Stimulated activated CD4-positive, alpha-beta T cell treated with anti-CD3 and anti-CD28 coated beads, Interleukin-15, amount 100 ng/mL, for 1 hour (primary cell): ENCODE measurements at places on chromosomes 12 and 14.

- DNase-seq, result no peak
Observed at GRCh38 chr14:68401855-68402254, 391.0 kb downstream of the ZFP36L1 start.

GRCh38 chr14:94423453-94424056 is 29.0 kb downstream of the SERPINA11 start:
- no peak for DNase-seq

GRCh38 chr12:12561371-12562015 is 1.2 kb downstream of the DUSP16 start:
- DNase-seq, result peak; percentile 25

- no peak for DNase-seq
Observed at GRCh38 chr14:53209370-53209769, 56.2 kb upstream of the DDHD1 start.

- DNase-seq, result no peak
Observed at GRCh38 chr14:80628547-80628946, 313.0 kb downstream of the CEP128 start.

DNA sequence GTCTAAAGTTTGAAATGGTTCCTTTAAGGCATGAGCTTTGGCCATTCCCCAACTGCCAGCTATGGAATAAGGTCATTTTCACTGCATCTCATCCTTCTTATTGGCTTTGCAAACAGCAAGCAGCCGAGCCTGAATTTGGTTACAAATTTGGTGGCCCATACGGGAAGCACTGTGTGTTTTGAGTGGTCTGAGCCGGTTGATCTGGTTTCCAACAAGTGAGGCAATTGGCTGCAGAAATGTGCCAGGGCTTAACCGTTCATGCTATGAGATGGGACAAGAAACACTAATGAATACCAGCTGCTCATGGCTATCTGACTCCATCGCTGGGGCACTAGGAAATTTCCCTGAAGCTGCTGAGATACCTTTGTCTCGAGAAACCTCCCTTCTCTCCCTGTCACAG is 9.3 kb downstream of the EDDM3A start:
- no peak for DNase-seq

- no peak for DNase-seq
Observed at GRCh38 chr14:100503251-100503650, 84.0 kb downstream of the BEGAIN start.

DNA sequence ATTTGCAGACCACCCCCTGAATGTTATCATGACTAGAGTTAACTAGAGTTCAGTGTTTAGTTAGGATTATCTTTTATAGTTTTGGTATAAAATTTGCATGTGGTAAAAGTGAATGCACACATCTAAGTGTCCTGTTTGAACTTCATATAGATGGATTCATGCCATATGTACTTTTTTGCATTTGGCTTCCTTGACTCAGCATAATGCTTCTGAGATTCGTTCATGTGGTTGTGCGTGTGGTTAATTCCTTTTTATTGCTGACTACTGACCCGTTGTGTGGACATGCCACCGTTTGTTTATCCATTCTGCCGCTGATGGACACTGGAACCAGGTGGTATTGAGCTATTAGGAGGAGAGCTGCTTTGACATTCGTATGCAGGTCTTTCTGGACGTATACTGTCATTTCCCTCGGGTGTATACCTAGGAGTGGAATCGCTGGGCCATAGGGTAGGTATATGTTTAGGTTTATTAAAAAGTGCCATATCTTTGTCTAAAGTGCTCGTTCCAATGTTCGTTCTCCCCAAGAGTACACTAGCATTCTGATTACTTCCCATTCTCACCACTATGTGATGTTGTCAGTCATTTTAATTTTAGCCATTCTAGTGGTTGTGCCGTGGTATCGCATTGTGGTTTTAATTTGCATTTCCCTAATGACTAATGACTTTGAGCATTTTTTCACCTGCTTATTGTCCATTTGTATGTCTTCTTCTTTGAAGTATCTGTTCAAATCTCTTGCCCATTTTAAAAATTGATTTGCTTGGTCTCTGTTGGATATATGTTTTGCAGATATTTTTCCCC is 37.7 kb downstream of the RIN3 start:
- DNase-seq, result no peak

DNA sequence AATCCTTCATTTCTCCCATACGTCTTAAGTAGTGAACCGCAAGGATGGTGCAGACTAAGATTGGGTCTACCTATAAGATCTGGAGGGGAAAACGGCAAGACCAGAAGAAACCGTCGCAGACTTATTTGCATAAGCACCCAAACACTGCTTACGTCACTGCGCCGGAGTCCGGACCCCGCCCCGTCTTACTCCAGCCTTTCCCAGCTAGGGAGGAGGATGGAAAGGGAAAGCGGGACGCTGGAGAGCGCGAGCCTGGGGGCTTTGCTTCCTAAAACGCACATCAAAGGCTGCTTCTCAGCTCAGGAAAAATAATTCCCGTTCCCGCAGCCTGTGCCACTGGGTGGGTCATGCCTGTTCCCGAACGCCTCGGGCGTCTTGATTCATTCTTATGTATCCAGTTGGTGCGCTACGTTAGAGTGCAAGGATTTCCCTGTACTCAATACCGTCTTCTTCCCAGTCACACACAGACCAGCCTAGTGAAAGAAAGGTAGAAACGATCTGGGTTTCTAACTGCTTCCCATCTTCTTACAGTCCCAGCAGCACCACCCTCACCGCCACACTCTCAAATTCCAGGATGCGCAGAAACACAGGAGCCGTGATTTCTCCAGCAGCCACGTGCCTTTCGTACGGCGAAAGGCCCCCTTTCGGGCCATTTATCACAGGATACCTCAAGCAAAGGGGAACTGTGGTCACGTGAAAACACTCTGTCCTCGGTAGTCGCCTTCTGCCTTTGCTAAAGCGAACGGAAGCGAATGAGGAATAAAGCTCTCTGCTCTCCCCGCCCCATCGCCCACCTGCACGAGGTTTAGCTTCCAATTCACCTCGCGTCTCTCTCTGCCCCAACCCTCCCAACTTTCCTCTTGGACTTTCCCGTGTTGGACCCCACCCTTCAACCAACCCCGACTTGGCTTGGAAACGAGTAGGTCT is 1.1 kb downstream of the SLC6A15 start:
- DNase-seq, result no peak

DNA sequence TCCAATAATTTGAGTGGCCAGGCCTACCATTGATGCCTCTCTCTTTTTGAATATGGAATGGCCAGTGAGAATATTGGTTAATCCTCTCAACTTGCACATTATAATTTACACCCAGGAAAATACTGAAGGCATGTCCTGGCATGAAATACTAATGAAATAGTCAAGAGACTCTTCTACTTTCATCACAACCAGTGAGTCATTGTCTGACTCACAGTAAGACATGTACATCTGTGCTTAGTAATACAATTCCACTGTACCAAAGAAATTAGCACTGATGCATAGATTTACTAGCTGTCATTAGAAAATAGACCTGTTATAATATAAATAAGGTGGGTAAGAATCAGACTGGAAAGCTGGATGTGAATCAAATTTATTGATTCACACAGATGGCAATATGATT is 31.6 kb downstream of the KCNC2 start:
- DNase-seq, result no peak

GRCh38 chr14:94028450-94028826 is 2.3 kb downstream of the OTUB2 start:
- DNase-seq, result no peak

- DNase-seq, result no peak
Observed at GRCh38 chr12:19031032-19031431, 98.5 kb upstream of the PLEKHA5 start.

GRCh38 chr14:70901269-70901668 is 6.0 kb upstream of the PCNX1 start:
- no peak for DNase-seq

DNA sequence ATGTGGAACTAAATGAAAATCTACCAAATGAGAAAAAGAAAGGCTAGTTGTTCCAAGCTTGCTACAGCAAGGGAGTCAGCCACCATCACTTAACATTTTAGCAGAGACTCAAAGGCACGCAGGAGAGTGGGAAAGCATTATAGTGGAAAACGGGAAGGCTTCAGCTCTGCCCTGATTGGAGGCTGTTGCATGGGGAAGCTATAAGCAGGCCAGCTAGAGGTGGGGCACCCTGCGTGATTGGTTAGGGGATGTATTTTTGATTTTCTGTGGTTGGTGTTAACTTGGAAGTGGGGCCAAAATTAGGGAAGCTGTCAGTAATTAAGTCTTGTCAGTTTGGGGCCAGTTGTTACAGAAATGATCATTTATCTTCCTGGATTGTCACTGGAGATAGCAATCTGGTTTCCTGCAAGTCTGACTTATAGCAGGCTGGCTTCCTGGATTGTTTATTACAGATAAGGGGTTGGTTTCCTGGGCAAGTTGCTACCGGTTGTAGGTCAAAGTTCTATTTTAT is 93.9 kb downstream of the FAR2 start:
- no peak for DNase-seq

DNA sequence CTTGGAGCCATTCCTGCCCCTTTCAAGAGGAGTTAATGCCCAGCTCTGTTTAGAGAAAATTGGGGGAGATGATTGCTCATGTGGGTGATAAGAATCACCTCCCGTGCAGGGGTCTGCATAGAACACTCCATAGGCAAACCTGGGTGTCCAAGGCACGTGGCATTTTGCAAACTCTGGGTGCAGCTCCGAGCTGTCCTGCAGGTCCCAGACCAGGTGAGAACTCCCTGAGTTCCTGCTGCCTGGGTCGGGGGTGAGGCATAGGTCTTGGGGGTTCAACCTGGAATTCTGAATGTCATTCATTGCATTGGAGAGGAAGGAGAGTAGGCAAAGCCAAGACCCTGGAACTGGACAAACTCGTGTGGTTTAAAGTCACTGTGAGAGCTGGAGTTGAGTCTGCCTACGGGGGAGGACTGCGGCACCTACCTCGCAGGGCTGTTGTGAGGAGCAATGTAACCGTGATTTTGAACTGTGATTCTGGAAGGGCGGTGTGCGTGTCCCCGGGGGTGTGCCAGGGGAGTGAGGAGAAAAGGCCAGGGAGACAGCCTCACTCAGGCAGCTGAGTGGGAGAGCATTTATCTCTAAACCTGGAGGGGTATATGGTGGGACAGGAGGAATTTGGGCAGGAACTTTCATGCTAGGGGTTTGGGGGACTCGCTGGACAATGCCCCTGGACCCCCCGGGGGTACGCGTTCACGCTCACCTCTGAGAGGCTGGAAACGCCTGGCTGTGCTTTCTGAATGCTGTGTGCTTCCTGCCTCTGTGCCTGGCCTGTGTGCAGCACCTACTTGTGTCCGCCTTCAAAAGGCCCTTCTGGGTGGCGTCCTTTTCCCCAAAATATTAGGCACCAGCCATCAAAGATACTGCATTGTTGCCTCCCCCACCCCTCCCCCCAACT is 30.4 kb downstream of the MEG3 start:
- DNase-seq, result no peak

- DNase-seq, result no peak
Observed at GRCh38 chr14:82641050-82641540, 1107.4 kb upstream of the SEL1L start.

- DNase-seq, result no peak
Observed at GRCh38 chr14:61322799-61323290, 1.5 kb downstream of the PRKCH start.

DNA sequence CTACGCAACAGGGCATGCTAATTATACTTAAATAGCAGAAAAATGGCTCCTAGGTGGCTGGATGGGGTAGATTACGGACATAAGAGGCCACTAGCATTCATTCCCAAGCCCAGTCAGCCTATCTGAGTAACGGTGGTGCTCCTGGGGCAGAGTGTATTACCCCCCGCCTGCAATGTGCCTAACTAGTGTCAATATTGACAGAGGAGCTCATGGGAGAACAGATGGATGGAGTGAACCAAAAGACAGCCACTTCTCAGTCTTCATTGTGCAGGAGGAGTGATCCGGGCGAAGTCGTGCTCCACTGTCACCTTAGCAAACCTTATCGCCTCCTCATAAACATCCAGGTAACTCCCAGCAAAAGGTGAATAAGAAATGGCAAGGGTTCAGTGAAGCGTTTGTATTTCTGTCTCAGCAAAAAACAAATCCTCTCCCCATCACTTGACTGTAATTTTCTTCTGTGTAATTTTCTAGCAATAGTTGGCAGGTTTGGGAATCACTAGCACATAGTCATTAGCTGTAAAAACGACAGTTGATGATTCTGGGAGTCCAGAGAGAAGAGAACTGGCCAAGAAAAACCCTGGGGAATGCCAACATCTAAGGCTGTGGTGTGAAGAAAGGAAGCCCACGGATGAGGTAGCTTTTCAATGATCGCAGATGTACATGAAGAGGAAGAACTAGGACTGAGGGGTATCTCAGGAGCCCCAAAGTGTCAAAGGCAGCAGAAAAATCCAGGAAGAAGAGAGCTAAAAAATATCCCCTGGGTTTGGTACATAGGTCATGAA is 126.6 kb upstream of the BCL2L14 start:
- DNase-seq, result no peak

- DNase-seq, result no peak
Observed at GRCh38 chr14:66992776-66993175, 196.5 kb upstream of the GARIN2 start.

- DNase-seq, result no peak
Observed at GRCh38 chr12:111359914-111360276, 9.0 kb downstream of the PHETA1 start.

DNA sequence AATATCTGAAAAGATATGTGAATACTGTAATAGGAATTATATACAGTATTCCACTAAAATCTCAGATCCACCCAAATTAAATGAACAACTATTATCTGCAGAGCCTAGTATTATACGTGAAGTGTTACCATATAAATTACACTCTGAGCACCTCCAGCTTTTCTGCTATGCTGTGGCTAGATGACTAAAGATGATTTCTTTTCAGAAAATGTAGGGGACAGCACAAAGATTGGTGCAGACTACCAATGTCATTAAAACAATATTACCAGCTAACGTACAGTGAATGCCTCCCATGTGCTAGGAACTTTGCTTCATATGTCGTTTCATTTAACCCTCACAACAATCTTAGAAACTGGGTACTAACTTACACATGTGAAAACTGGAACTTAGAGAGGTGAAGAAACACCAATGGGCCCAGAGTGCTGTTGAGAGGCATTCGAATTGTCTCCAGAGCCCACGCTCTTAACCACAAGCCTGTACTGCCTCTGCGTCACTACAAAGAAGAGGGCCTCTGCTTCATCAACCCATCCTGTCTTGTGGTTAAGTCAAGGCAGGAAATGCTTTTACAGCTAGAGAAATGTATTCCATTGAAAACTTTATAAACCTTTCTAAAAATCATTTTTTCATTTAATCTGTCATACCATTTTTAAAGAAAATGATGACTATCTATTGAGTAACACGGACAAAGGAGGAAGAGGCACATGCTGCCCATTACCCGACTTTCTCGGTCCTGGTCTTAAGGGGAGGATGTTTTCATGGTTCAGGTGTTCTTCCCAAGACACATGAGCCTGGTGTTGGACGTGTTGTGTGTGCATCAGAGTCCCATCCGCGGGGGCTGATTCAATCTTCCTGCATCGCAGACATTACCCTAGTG is 1.3 kb downstream of the GPR65 start:
- no peak for DNase-seq

- DNase-seq, result no peak
Observed at GRCh38 chr14:61659582-61659981, 35.7 kb upstream of the HIF1A start.
